ENCODE measurements at places on chromosomes 6 and 20.

GRCh38 chr6:101706576-101706975, 313.1 kb downstream of the GRIK2 start:
- no peak for DNase-seq

DNA sequence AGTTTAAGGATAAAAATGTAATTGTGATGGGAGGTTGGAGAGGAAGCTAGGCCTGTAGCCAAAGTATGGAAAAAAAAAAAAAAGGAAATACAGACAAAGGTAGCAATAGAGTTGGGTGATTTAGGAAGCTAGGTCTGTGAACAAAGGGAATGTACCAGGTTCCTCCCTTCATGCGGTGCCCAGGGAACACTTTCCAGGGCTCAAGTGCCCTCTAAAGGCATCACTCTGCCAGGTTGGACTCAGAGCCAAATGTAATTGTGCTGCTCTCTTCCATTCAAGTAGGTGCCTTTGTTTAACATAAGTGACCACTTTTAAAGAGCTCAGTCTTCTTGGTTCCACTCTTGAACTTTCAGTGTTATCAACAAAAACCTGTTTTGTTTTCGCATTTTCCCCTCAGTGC, 159.7 kb upstream of the AHI1 start:
- DNase-seq, result no peak

GRCh38 chr20:33704197-33704924, 15.7 kb downstream of the PXMP4 start:
- DNase-seq, result no peak

DNA sequence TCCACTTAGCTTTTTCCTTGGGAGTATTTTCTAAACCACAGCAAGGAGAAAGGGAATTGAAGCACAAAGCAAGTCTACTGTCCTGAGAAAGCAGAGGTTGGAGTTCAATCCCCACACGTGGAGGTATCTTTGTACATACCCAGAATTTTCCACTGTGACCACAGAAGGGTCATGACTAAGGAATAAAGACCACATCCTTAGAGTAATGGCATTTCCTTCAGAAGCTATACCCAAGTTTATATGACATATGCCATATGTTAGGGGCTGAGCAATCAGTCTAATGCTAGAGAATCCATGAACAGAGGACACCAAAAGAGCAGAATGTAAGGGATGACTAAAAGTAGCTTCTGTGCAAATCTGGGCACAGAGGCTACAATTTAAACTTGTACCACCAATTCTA, 46.4 kb downstream of the ATG5 start:
- DNase-seq, result no peak

GRCh38 chr20:8756410-8756809, 312.5 kb upstream of the PLCB4 start:
- no peak for DNase-seq

GRCh38 chr20:58691773-58692578, 624 bp upstream of the NPEPL1 start:
- no peak for DNase-seq

DNA sequence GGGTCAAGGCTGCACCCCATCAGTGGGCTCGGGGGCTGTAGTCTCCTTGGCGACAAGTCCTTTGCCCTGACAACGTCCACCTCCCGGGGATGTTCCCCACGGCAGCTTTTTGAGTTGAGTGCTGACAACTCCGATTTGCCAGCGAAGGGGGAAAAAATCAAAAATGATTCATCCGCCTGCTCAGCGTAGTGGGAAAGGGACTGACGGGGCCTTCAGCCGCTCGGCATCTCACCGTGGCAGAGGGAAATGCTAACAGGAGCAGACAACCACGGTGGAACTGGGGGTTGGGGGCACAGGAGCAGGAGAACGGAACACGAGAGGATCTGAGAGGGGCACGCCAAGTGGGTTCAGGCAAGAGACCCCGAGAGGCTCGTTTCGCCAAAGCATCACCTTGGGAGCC, 173.7 kb downstream of the TFAP2C start:
- no peak for DNase-seq

GRCh38 chr20:43666376-43667328, at the start of gene MYBL2:
TSS of gene MYBL2 (plus strand) at chr20:43667114. CDS start at chr20:43667284, 170 bp downstream.
- peak; percentile 80 for DNase-seq

- DNase-seq, result no peak
Measured at GRCh38 chr6:121319112-121319553, 15.1 kb downstream of the TBC1D32 start.

GRCh38 chr6:163971841-163972838, 557.6 kb downstream of the QKI start:
- DNase-seq, result no peak

GRCh38 chr6:88587150-88587520, 376.3 kb downstream of the RNGTT start:
- no peak for DNase-seq

DNA sequence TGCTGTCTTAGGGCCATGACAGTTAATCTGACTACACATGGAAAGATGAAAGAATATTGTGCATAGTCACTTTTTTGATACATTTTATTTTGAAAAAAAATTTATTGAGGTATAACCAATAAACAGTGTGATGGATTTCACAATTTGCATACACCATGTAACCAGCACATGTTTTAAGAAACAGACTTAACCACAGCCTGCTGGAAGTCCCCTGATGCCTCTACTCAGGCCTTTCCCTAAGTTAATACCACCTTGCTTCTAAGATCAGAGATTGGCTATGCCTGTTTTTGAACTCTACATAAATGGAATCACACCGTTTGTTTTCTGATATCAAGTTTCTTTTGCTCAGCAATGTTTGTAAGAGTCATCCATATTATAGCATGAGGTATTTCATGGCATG, 136.3 kb downstream of the CFAP61 start:
- DNase-seq, result no peak

GRCh38 chr6:127514773-127515227, 4.3 kb downstream of the MTCL3 start:
- peak; percentile 58 for DNase-seq

GRCh38 chr6:145761584-145761983, 26.3 kb upstream of the EPM2A start:
- no peak for DNase-seq

GRCh38 chr6:30156262-30156599, 4.8 kb downstream of the TRIM10 start:
- DNase-seq, result no peak

DNA sequence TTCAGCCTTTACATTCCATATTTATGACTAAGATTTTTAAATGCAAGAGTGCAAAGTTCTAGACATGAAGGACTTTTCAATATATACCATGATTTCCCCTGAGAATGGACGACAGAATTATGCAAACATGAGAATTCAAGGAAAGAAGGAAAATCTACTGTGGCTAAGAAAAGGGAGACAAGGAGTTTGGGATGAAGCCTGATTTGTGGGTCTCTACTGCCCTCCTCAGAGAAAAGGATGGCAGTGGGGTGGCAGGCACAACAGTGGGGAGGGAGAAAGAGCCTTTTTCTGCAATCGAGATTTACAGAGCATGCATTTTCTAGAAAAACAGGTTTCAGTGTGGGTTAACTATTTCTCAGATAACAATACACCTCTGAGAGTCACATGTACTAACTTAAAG, 466.9 kb upstream of the NRSN1 start:
- DNase-seq, result no peak

- peak; percentile 25 for DNase-seq
Measured at GRCh38 chr6:49409951-49410542, 53.0 kb downstream of the MMUT start.

- DNase-seq, result no peak
Measured at GRCh38 chr20:20084296-20084752, 32.0 kb downstream of the CFAP61 start.

- DNase-seq, result peak; percentile 52
Measured at GRCh38 chr6:37514321-37514771, 14.7 kb upstream of the CCDC167 start.

DNA sequence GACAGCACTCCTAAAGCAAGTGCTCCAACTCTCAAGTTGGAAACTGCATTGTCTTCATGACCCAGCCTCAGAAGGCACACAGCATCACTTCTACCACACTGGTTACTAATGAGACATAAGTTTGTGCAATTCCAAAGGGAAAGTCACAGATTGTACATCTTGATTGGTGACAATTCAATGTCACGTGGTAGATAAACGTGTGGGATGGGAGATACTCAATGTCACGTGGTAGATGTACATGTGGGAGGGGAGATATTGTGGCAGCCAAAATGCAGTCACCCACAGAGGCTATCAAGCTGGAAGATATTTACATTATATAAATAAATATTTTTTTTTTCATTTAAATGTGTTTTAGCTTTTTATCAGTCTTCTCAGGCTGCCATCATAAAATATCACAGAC, 393.3 kb downstream of the KIF16B start:
- DNase-seq, result no peak

DNA sequence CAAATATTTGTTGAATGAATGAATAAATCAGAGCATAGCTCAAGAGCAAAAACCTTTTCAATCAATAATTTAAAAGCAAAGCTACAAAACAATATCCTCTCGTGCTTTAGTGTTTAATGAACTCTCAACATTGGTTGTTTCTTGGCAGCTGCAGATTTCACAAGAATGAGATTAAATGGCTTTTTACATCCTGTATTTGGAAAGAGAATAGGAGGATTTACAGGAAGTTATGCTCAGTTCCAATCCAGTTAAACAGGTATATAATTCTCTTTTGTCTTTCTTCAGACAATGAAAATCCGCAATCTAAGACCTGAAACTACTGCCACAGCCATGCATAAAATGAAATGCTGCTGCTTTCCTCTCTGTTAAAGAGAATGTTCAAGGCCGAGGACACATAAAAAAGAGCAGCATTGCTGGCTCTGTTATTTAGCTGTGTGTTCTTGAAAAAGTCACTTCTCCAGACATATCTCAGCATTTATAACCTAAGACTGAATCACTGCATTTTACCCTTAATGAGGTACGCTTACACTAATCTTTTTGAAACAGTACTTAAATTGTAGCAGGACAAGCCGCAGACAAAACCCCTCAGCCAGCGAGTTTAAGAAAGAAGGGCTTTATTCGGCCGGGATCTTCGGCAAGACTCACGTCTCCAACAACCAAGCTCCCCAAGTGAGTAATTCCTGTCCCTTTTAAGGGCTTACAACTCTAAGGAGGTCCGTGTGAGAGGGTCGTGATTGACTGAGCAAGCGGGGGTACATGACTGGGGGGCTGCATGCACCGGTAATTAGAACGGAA, 3.6 kb downstream of the C6orf52 start:
- DNase-seq, result no peak

DNA sequence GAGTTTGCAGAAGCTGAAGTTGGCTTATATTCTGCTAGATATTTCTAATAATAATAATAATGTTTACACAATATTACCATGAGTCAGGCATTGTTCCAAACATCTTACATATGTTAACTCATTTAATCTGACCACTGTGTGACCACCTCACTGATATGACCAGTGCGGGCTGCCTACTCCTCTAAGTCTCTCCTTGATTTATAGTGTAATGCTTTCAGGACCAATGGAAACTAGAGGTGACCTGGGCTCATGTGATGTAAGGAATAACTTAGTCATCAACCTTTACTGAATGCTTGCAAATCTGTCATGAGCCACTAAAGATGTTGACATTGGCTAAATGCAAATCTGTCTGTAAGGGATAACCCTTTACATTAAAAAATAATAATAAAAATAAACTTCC, 51.1 kb upstream of the GPR6 start:
- no peak for DNase-seq

DNA sequence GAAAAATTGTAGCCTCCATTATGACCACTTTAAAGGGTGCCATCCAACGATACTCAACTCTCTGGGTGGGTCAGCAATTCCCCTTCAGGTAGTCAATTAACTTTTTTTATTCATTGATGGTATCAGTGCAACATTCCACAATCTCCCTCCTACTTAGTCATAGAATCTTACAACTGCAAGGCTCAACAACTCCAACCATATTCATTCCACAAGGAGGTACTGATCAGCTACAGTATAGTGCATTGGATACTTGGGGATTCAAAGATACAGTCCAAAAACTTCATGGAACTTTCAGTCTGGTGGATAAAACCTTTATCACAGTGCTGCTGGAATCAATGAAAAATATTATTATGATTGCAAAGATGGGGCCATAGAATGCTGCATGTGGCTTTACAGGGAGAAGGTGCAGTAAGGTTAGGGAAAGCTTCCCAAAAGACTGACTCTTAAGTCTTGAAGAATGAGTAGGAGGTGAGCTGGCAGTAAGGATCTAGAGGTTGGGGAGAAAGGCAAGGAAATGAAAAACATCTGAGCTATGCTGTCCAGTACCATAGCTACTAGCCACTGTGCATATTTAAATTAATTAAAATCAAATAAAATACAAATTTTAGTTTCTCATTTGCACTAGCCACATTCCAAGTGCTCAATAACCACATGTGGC, 314.7 kb upstream of the PRDM1 start:
- no peak for DNase-seq

DNA sequence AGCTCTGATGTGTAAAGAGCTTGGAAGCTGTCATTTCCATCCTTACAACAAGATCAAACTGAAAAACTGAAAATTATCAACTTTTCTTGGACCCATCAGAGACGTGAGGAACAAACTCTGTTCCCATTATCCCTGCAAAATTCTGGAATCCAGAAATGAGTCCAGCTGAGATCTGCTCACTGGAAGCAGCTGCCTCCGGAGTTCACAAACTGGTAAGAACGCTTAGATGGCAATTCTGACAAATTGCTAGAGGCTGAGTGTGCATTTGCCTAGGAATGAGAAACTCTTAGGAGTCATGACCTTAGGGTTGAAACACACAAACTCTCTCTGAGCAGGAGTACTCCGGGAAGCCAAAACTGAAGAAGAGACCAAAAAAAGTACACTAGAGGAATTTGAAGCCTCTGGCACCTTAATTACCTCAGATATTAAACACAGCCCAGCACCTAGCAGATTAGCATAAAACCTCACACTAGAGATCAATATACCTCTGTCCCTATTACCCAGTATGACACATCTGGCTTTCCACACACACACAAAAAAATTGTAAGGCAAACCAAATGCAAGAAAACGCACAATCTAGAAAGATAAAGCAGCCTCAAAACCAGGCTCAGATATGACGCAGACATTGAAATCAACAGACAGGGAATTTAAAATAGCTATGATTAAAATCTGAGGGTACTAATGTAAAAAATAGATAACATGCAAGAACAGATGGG, 233.5 kb upstream of the SGK1 start:
- no peak for DNase-seq

GRCh38 chr20:63635431-63636141, 8.7 kb upstream of the GMEB2 start:
- peak; percentile 69 for DNase-seq

GRCh38 chr6:90079560-90080490, 185.6 kb downstream of the GJA10 start:
- DNase-seq, result peak; percentile 66

GRCh38 chr6:52144196-52145076, 41.7 kb upstream of the IL17A start:
- DNase-seq, result no peak

- DNase-seq, result no peak
Measured at GRCh38 chr20:24169256-24169655, 180.7 kb upstream of the GGTLC1 start.

- DNase-seq, result no peak
Measured at GRCh38 chr6:64293298-64293697, 657.7 kb downstream of the PHF3 start.

GRCh38 chr6:6505111-6505510, 83.4 kb upstream of the LY86 start:
- DNase-seq, result no peak

GRCh38 chr6:110951008-110951407, 7.5 kb upstream of the GTF3C6 start:
- no peak for DNase-seq
